ENCODE measurements at places on chromosomes 3 and 15.

GRCh38 chr3:23941440-23941839 is 3.6 kb upstream of the NR1D2 start:
- DNase-seq = no peak

DNA sequence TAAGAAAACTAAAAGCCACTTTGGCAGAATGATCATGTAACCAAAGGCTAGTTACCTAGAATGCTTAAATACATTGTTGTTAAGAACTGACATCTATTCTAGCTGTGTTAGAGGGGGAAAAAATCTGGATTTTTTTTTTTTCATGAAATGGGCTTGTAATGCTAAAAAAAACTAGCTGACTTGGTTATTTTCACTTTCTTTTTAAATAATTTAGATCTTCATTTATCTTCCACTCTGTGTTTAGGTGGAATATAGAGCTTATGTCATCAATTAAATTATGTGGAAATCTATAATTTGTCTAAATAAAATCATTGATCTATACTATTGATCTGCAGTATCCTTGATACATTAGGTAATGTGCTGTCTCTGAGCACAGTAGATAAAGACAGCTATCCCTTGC is 217.4 kb downstream of the TCF12 start:
- no peak for DNase-seq

GRCh38 chr3:32276279-32276841 is 37.9 kb downstream of the CMTM8 start:
- DNase-seq = no peak

DNA sequence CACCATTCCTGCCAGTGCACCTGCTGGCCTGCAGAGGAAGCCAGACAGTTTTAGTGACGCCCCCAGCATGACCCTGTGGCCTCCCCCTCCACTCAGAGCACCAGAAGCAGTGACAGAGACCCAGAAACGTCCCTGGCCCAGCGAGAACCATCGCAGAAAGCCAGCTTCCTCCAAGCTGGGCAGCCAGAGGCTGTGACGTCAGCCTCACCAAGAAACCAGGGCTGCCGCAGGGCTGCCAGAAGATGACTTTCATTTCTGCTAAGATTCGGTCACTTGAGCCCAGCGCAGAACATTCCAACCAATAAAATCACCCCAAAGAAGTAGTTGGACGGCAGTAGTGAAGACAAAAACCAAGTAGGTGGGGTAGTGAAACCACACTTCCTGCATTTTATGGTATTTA is 29.6 kb upstream of the RPL32 start:
- no peak for DNase-seq

DNA sequence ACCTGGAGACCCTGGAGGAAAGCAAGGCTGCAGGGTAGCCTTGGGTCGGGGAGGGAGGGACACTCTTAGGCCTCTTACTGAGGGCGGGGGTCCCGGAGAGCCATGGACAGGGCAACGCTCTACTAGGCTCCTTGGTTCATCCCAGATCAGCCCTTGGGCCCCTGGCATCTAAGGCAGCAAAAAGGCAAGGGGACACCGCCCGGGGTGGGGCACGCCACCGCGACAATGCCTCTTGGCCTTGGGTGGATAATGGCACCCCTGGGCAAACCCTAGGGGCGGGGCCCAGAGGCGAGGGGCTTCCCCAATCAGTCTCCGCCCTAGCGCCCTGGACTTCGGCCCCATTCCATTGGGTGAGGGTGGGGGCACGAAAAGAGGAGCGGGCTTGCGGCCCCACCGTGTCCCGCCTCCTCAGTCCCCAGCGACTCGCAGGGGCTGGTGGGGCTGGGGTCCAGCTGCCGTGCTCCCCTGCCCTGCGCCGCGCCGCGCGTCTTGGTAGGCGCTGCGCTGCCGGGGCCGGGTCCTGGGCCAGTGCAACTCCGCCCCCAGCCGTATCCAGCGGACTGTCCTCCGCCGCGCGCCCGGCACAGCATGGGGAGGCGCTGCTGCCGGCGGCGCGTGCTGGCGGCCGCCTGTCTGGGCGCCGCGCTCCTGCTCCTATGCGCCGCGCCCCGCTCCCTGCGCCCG is at the start of gene CHST13:
TSS of gene CHST13 (plus strand) at position 411 of the 684 bp plus-strand sequence. CDS start at position 589, 178 bp downstream.
- DNase-seq = no peak

- no peak for DNase-seq
These were observed 8.1 kb downstream of the RAD18 start for GRCh38 chr3:8954938-8955763.

GRCh38 chr15:92143765-92144164 is 249.9 kb upstream of the ST8SIA2 start:
- DNase-seq = no peak

DNA sequence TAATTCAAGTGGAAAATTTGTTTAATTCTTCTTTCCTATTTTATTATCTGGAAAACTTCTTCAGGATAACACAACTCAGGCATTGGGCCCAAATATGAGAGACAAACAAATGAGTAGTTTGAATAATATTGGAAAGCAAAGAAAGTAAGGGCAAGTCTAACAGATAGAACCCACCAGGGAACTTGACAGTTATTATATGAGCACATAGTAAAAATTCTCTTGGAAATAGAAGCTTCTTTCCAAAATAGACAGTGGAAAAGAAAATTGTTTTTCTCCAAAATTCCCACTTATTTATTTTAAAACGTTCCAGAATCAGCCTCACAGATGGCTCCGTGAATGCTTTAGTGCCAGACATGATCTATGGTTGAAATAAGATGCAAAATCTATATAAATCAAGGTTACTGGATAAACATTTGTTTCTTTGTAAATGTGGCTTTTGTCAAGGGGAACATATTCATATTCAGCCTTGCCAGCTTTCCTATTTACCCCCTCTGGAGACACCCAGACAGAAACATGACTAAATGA is 23.9 kb downstream of the LDHAL6B start:
- DNase-seq = no peak

- no peak for DNase-seq
These were observed 1.7 kb downstream of the PAK2 start for GRCh38 chr3:196741249-196741889.

GRCh38 chr3:14422016-14422963 is 19.9 kb downstream of the SLC6A6 start:
- no peak for DNase-seq

GRCh38 chr15:63050731-63051155 is 8.2 kb downstream of the TPM1 start:
- DNase-seq = no peak

- no peak for DNase-seq
These were observed 336.1 kb upstream of the RARB start for GRCh38 chr3:25091934-25092333.

Measured in activated CD4-positive, alpha-beta T cell treated with anti-CD3 and anti-CD28 coated beads for 24 hours (primary cell).